Frontal cortex (tissue), 4 donors: ENCODE measurements at places on chromosomes 6 and 20.

DNA sequence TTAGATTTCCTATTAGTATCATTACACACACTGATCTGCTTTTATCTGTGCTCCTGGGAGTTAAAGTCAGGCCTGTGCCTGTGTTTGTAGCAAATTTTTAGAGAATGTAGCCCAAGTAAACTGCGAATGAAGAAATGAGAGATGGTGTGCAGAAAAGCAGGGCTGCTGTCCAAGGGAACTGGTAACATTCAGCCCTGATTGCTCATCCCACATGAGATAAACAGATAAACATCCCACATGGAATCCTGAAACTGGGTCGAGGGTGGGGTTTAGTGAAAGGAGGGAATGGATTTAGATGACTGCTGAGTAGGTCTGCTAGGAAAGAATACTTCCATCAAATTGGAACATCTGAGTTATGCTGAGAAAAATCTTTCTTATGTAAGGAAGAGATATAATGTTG lies 69.1 kb downstream of the GRIK2 start:
- no peak for DNase-seq

DNA sequence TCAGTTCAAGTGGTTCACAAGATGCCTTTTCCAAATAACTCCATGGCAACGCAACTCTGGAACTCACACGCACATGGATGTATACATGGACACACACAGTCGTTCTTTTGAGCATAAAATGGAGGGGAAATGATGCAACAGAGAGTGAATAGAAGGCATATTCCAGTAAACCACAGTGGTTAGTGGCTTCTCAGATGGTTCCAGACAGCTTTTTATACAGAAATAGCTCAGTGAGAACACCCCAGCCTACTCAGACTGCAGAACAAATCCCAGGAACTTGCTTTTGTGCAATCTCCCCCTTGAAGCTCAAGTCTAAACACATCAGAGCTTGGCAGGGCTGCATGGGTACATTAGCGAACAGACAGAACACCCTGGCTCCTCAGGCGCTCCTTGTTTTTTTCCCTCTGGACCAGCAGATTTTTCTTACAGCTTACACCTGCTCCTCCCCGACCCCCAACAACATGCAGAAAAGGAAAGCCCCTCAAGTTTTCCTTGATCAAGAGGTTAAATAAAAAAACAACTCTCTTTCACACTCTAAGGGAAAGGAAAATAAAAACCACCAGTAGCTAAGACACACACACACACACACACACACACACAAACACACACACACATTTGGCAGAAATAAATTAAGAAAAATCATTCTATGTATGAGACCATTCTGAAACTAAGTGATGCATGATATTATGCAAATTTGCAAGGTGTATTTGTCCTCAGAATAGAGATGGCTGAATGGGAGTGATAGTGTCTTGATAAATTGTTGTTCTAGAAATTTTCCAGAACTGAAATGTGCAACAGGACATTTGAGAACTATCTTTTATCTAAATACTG lies 51.2 kb upstream of the RANBP9 start:
- DNase-seq = peak; percentile 35

- no peak for DNase-seq
Measured at GRCh38 chr6:33815854-33816253, 12.1 kb upstream of the MLN start.

GRCh38 chr6:76852776-76853175 lies 610.5 kb downstream of the HTR1B start:
- DNase-seq = no peak

GRCh38 chr20:36105711-36106226 lies 48.8 kb upstream of the EPB41L1 start:
- no peak for DNase-seq

GRCh38 chr6:156719720-156720563 lies 57.2 kb upstream of the ARID1B start:
- peak; percentile 41 for DNase-seq

- DNase-seq = no peak
Measured at GRCh38 chr6:12895721-12896120, 179.2 kb downstream of the PHACTR1 start.

DNA sequence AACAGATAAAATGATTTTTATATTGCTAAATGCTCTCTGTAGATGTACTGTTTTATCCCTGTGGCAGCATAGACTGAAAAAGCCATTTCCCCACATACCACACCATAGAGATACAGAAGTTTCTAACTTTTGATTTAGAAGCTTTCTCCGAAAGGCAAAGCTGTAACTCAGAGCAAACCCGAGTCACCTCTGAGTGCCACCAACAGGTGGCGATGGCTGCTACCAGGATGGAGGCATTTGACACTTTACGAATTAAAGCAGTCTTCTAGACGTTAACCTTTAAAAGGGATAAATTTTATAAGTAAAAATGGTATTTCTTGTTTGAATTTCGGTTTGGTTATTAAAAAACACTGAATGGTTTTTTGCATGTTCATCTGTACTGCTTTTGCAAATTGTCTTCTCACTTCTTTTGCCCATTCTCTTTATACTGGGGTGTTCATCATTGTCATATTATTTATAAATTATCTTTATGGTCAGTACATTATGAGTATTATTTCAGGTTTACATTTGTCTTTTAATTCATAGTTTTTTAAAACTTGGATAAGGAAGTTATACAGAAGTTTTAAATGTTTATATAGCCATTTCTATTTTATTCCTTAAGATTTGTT lies 201.0 kb upstream of the CEP162 start:
- no peak for DNase-seq

DNA sequence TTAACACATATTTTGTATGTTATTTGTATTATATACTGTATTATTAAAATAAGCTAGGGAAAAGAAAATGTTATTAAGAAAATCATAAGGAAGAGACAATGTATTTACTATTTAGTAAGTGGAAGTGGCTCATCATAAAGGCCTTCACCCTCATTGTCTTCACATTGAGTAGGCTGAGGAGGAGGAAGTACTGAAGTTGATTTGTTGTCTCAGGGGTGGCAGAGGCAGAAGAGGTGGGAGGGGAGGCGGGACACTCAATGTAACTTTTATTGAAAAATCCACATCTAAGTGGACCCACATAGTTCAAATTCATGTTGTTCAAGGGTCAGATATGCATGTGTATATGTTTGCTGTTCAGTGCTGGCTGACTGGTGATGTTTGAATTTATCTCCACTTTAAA lies 210.2 kb upstream of the CITED2 start:
- DNase-seq = no peak

DNA sequence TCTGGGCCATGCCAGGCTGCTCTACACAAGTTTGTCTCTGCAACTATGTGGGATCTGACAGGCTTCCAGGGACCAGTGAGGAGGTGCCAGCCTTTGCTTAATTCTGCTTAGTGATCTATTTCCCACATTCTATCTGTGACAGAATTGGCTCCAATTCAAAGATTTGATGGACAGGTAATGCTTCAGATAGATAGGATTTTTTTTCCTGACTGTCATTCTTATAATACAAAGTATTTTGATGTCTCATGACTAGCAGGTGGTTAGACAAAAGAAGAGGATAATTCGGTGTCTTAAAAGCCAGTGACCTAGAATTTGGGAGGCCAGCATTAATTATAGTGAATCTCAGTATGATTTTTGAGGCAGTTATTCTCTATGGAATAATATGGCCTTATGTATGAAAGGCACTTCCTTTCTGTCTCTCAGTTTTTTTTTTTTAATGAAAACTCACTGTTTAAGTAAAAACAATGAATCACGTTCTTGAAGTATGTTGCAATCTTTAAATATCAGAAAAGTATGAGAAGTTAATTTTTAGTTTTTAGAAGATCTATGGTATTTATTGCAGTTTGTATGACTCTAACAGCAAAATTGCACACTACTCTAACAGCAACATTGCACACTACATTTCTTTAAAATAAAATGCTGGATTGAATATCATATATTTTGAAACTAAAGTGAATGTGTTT lies 43.7 kb downstream of the TMEM200A start:
- DNase-seq = no peak

GRCh38 chr6:53786832-53787231 lies 8.0 kb upstream of the LRRC1 start:
- no peak for DNase-seq

DNA sequence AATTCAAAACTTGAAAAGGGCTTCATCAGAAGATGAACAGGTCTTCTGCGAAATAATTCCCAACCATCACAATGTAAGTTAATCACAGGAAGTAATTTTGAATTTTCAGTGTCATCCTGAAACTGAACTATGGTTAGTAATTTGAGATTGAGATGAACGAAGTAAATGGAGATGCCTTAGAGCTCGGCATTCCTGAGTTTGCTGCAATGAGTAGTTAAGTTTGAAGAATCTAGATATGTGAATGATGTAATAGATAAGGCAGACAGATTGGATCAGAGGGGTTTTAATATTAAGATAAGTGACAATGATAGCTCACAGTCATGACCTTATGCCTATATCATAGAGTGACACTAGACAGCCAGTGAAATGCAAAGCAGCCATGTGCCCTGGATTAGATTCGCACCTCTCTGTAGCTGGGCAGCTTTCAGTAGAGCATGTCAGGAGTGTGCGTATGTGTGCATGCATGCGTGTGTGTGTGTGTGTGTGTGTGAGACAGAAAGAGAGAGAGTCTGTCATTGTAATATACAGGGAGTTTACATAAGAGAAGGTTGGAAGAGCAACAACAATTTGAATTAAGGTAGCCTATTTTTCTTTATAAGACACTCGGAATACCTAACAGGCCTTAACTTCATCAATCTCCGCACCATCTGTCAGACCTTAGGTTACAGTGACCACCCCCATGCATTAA lies 233.0 kb downstream of the GMPR start:
- DNase-seq = no peak

- DNase-seq = peak; percentile 12
Measured at GRCh38 chr6:122530440-122531046, 58.9 kb upstream of the SERINC1 start.

DNA sequence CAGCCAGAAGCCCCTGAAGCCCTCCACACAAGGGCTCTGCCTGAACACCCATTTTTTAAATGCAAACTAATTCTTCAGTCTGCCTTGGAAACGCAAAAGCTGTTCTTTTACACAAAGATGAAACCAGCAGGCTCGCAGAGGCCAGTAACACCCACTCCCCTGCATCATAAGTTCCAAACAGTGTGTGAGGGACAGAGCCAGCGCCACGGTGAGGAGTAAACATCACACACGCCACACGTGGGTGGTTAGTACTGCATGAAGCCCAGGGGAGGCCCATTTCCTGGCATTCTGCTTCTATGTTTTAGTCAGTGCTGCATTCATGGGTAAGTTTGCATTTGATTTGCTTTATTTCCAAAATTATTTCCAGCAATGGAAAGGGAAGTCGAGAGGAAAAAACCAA lies 217.7 kb upstream of the RIN2 start:
- peak; percentile 31 for DNase-seq

- no peak for DNase-seq
Measured at GRCh38 chr6:87575423-87575822, 14.4 kb downstream of the RARS2 start.

DNA sequence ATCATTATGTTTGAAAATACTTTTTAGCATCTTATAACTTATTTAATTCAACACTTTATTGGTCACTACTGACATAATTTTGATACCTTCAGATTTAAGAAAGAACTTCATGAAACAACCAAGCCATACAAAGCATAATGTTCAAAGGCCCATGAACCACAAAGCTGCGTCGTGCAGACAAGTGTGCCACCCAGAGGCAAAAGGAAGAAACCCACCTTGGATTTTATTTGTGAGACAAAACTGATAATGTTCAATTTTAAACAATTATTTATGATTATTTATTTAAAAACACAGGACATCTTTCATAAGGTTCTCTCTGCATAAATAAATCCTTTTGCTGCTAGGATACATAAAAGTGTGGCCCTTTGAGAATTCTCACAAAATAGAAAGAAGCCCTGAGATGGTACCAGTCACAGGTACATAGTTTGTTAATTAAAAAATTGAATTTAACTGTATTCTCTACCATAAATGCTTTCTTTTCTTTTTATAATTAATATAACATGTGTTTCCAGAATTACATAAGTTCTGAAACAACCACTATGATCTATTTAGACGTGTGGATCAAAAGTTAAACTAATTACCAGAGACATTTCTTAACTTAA lies 143.7 kb downstream of the RALGAPA2 start:
- peak; percentile 15 for DNase-seq

GRCh38 chr6:18280084-18280483 lies 15.8 kb upstream of the DEK start:
- no peak for DNase-seq
